ENCODE measurements at places on chromosomes 1 and 21.

- peak; percentile 17 for DNase-seq
Observed at GRCh38 chr1:167227934-167228378, 7.3 kb downstream of the POU2F1 start.

GRCh38 chr21:42162831-42163510 is 56.0 kb upstream of the ABCG1 start:
- DNase-seq = peak; percentile 13

DNA sequence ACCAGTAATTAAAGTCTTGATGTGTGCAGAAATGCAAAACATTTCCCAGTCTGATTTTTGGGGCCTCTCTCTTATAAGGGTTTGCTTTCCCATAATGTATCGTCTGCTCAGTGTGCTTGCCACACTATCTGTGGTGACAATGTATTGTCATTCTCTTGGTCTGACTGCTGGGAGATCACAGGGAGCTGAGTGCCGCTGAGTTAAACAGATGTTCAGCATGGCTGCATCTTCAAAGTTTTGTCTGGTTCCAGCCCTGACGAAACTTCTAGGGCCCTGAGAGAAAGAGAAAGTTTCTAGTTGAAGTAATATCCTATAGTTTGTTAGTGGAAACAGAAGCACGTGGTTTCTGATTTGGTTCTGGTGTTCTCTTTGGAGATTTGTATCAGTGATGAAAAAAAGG is 42.6 kb downstream of the DNM3 start:
- DNase-seq = no peak

DNA sequence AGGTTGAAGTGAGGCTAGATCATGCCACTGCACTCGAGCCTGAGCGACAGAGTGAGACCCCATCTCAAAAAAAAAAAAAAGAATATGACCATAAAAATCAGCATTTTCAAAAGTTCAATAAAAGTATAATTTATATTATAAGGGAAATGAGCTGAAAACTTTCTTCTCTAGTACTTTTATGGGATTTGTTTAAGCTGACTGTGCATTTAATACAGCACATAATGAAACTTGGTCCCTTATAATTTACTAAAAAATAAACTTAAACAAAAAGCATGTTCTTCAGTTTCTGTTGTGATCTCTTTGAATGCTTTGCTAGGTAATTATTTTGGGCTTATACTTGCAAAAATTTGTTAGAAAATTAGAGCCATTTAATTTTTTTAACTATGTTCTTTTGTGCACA is 77.8 kb downstream of the NCAM2 start:
- DNase-seq = no peak

DNA sequence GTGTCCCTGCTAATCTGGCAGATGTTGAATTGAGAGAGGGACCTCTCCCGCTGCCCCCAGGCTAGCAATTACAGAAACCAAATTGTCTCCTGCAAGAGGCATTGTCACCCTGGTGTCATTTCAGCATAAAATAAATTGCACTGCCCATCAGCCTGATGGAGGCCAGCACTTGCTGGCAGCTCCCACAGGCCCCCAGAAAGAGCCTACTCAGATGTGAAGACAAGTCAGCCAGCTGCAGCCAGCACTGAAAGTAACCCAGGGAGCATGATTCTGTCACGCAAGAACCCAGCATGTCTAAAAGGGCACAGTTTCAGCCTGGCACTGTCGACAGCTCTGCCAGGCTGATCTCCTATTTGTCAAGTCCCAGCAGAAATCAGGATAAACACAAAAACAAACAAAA is 110.3 kb upstream of the CTTNBP2NL start:
- DNase-seq = no peak

GRCh38 chr1:9675393-9675792 is 23.9 kb downstream of the PIK3CD start:
- no peak for DNase-seq
